ENCODE measurements at places on chromosomes 5 and 9. TPM values are rescaled to one million over a fixed set of nuclear protein-coding genes. Genes with fewer than 3 reads are reported as not detected.

DNA sequence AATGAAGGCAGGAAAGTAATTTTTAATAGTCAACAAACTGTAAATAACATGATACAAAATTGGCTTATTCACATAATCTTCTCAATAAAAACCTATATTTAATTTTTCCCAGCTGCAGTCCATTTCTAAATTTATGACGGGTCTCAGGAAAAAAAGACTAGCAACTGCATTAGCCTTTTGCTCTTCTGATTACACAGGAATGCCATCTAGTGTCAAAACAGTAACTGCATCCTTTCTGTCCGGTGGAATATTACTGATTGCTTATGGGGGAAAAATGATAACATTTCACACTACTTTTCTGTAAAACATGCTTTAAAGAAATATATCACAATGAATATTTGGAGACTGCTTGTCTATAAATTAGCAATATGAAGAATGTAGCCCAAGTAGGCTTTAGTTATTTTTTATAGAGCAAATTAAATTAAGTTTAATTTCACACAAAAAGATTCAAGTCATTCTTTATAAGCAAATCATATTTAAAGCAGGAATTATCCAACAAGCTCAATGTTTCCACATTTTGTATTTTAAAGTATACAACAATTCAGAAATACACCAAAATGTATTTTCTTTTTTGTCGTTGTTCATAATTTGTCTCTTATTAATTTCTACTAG lies 534.7 kb downstream of the CDH10 start:
- H3K27ac ChIP-seq, result no peak overlapping the region
- no peak for DNase-seq
- H3K36me3 ChIP-seq, result no peaks in the 10 kb centered on the region
- no peak overlapping the region for H3K4me3 ChIP-seq
- H3K4me1 ChIP-seq, result no peaks in the 10 kb centered on the region

DNA sequence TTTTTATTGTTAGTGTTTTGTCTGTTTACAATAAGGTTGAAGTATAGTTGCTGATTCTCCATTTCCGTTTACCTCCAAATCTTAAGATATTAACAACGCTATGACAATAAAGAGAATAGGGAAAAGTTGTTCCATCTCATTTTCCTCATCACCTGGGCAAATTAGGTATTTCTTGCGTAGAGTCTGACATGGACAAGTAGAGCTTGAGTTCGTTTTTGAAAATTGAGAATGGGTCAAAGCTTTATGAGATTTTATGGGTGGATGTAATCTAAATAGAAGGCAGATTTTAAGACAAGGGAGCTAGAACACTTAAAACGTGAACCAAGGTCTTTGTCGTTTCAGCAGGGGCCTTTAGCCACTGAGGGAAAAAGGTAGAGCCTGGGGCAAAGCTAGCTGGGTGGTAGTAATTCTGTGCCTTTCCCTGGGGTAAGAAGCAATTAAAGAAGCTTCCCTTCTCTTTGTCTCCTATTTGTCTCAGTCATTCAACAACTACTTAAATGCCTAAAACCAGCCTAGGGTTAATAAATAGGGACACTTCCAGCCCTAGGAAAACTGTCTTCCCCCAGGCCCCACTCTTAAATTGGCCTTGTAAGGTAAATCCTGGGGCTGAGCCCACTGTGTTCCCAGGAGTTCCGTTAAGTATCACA lies 551 bp upstream of the CAAP1 start:
- H3K4me1 ChIP-seq, result peaks cover 8% of the 10 kb centered on the region
- no peaks in the 10 kb centered on the region for H3K27me3 ChIP-seq
- DNase-seq, result no peak
- peak overlapping the region; percentile 97 for H3K27ac ChIP-seq

SLC34A3 gene
- total RNA-seq, result not detected

DNA sequence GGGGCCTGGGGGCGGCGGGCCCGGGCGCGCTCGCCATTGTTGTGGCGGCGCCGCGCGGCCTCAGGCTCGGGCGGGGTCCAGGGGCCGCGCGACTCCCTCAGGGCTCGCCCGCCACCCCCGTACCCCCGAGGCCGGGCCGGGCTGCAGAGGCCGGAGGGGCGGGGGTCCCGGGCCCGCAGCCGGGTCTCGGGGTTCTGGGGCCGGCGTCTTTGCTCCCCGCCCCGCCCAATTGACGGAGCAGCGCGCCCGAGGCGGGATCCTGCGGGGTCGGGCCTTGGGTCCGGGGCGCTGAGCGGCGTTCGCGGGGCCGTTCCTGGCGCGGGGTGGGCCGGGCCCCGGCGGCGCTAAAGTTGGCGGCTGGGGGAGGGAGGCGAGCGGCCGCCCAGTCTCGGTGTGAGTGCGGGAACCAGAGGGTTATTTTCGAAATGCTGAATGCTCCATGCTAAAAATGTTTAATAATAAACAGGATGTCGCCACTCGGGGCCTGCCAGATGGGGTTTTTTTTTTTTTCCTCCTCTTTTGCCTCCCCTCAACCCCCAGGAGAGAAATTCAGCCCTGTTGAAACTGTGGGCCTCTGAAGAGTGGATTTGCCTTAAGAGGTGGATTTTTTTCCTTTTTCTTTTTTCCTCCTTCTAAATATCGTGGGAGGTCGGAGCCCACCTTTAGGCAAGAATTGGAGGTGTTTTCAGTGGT lies 724 bp downstream of the PRRC2B start:
- peaks cover 58% of the 10 kb centered on the region for H3K4me1 ChIP-seq
- peak overlapping the region; percentile 94 for H3K27ac ChIP-seq
- peak; percentile 48 for DNase-seq
- no peaks in the 10 kb centered on the region for H3K36me3 ChIP-seq

DNA sequence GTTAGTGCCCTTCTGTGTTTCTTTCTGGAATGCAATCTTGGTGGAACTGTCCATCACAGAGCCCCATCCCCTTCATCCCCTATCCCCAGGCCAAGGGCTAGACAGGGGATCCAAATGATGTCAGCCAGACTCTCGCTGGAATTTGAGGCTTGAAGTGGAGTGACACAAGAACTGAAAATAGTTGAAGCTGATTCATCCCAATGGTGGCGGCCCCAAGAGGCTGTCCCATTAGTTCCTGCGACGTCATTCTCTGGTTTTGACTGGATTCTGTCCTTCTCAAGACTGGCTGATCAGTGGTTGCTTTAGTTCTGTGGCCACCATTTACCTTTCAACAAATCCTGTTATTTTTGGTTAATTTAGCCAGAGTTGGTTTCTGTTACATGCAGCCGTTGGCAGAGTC lies 59.9 kb downstream of the SUB1 start:
- H3K4me3 ChIP-seq, result no peak overlapping the region
- no peak overlapping the region for H3K27ac ChIP-seq
- no peaks in the 10 kb centered on the region for H3K27me3 ChIP-seq
- DNase-seq, result no peak
- H3K36me3 ChIP-seq, result no peaks in the 10 kb centered on the region
- no peaks in the 10 kb centered on the region for H3K4me1 ChIP-seq

DNA sequence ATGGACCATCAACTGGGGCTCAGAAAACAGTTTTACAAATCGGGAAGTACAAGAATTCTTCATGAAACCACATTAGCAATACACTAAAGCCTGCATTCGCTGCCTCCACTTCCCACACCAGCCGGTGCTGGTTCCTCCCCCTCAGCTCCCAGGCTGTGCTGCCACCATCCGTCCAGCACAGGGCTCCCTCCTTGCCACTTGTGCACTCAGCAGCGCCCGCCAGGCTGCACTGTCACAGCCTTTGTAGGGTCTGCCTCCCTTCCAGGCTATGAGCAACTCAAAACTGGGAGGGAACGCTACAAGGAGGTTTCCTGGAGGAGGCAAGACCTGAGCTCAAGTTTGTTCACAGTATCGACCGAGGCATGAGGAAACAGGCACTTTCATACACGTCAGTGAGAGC lies 7.7 kb downstream of the MAPK9 start:
- no peak for DNase-seq
- H3K4me1 ChIP-seq, result peaks cover 11% of the 10 kb centered on the region
- H3K27me3 ChIP-seq, result no peaks in the 10 kb centered on the region

BASP1 gene
- total RNA-seq, result 41.7 TPM

EPB41L4B gene
- total RNA-seq, result 26.1 TPM

DNA sequence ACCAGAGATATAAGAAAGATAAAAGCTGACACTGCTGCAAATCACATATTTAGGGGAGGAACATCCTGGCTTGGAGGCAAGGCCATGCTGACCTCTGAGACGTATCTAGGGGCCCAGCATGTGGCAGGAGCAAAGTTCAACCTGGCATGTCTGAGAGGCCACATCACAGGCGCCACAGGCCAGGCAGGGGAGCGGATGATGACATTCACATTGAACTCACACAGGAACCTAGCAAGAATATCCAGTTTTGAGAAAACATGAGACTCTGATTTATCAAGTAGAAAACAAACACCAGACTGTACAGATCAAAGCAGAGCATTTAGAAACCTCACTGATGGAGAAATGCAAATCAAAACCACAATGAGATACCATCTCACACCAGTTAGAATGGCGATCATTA lies 64.2 kb upstream of the STK32A start:
- no peaks in the 10 kb centered on the region for H3K36me3 ChIP-seq
- H3K27me3 ChIP-seq, result no peaks in the 10 kb centered on the region
- no peak overlapping the region for H3K4me3 ChIP-seq
- H3K4me1 ChIP-seq, result no peaks in the 10 kb centered on the region
- DNase-seq, result peak; percentile 73
- no peak overlapping the region for H3K27ac ChIP-seq

- H3K4me3 ChIP-seq, result no peak overlapping the region
- no peaks in the 10 kb centered on the region for H3K4me1 ChIP-seq
- no peak overlapping the region for H3K27ac ChIP-seq
- no peaks in the 10 kb centered on the region for H3K27me3 ChIP-seq
These were observed 505.1 kb downstream of the IRX1 start for GRCh38 chr5:4100739-4101138.

Data from stomach (tissue), 19 donors.